ENCODE measurements at places on chromosomes 7 and 10. TPM values are rescaled to one million over a fixed set of nuclear protein-coding genes. Genes with fewer than 3 reads are reported as not detected.

Gene RBM20
- not detected for total RNA-seq

Gene OPALIN
- not detected for total RNA-seq

Gene PHKG1
- total RNA-seq, result 2.4 TPM

Gene ZNF316
- total RNA-seq, result 19.7 TPM

Gene KDM7A
- total RNA-seq, result 23.4 TPM

Gene SPDYE11
- not detected for total RNA-seq

Gene PLAU
- total RNA-seq, result 0.73 TPM

Gene CYP26C1
- not detected for total RNA-seq

Gene SPRN
- not detected for total RNA-seq

All from activated CD4-positive, alpha-beta memory T cell treated with anti-CD3 and anti-CD28 coated beads for 36 hours (primary cell).